A549 treated with Hydrocortisone at 1 μM for 4 hours (cell line): ENCODE measurements at places on chromosomes 3 and 15. TPM values are rescaled to one million over a fixed set of nuclear protein-coding genes. Genes with fewer than 3 reads are reported as not detected.

The FAM81A gene
- total RNA-seq = 10.7 to 12.7 TPM (median 11.4 TPM) in 5 replicates

The FBXL2 gene
- 7.3 to 8.7 TPM (median 7.4 TPM) in 5 replicates for total RNA-seq

The SPG21 gene
- total RNA-seq = 120 to 130 TPM (median 128 TPM) in 5 replicates

The PLA1A gene
- 0.25 to 0.51 TPM (median 0.43 TPM) in 5 replicates for total RNA-seq

The BTLA gene
- 0.08 TPM in 1 of 5 replicates, not detected in the others for total RNA-seq

The OR5K2 gene
- total RNA-seq = not detected in 5 replicates
